T-helper 1 cell (primary cell): ENCODE measurements at places on chromosomes 1 and 21.
A peak's percentile ranks its signal among the peaks of the same experiment; 100 is the strongest.

- no peak for DNase-seq
Measured at GRCh38 chr1:34266127-34266951, 89.6 kb downstream of the C1orf94 start.

- no peak for DNase-seq
Measured at GRCh38 chr1:170931650-170932049, 3.7 kb upstream of the MROH9 start.

- no peak for DNase-seq
Measured at GRCh38 chr1:181383695-181384094, 99.6 kb upstream of the CACNA1E start.

GRCh38 chr1:221794079-221794670, 52.3 kb upstream of the DUSP10 start:
- DNase-seq = peak; percentile 43

DNA sequence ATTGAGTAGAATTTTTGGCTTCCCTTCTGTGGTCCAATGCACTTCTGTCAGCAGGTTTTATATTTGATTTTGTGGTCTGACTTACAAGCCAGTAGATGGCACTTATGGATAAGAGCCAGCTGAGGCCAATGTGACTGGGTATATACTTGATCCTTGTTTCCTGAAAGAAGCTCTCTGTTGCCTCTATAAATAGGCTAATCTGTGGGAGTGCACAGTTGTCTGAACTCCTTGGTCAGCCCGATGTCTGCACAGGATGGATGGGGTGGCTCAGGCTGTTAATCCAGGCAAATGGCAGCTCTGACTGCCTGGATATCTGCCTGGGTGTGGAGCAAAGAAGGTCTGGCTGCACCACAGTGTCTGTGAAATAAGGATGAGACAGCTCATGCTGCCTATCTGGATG, 1183.7 kb upstream of the PRMT6 start:
- DNase-seq = no peak

DNA sequence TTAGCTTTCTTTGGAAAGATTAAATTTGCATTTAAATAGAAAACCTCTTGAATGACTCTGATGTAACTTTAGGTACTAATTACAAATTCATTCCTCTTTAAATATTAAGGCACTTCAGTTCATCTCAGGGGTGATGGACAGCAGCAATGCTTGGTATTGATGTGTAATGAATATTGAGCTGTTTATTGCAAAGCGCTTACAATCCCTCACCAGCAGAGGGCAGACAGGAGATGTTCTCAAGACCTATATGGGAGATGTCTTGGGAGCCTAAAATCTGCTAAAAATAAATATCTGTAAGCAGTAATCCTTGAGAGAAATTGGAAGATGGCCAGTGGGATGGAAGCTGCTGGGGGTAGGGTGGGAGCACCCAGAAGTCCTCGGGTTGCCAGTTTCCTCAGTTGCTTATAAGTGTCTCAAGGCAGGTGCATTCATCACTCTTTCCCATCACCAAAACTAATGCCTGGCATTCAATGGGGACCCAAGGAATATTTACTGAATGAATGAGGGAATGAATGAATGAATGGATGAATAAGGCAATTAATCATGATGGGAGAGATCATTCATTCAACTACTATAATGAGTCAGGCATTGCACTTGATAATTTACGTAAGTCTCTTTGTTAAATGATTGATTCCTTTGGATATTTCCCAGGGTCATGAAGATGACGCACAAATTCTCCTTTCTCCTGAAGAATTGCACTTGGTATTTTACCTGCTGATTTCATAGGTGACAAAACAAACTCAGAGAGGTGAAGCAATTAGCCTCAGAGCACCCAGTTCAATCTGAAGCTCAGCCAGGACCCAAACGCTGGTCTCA, 2.3 kb downstream of the KLHDC8A start:
- DNase-seq = peak; percentile 63

DNA sequence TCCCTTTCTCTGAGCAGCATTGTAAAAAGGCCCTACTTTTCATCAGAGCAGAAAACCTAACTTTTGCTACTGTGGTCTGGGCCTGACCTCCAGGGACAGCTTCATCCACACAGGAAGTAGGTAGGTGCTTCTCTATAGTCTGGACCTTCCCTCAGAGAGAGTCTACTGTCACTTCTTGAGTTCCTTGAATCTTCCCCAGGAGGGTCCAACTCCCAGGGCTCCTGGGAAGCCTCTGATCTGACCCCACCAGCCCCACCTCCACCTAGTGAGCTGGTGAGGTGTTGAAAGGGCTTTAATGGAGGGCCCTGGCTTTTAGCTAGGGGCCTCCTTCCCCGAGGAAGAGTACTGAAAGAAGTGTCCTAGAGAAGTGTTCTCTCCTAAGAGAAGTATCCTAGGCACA, 2.7 kb upstream of the VANGL2 start:
- no peak for DNase-seq

GRCh38 chr1:221765527-221765926, 23.6 kb upstream of the DUSP10 start:
- DNase-seq = no peak

DNA sequence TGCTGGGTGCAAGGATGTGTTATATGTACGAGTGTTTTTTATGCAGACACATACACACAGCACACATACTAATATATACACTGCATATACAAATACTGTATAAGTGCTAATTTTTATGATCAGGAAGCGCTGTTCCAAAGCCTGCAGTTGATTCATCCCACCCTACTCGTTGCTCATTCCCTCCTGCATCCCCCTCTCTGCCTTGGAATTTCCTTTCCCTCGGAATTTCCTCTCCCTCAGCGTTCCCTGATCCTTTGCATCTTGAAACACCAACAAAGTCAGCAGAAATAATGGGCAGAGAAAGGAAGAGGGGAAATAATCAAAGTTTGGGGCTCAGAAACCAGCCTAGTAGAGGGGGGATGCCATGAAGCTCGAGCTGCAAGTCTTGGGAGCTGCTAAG, 98.9 kb downstream of the CSMD2 start:
- DNase-seq = no peak

GRCh38 chr1:21668232-21668950, 766 bp downstream of the RAP1GAP start:
- DNase-seq = no peak

GRCh38 chr1:228882041-228882770, 146.9 kb downstream of the RHOU start:
- no peak for DNase-seq

- DNase-seq = no peak
Measured at GRCh38 chr1:104291156-104291555, 541.5 kb downstream of the AMY1C start.

DNA sequence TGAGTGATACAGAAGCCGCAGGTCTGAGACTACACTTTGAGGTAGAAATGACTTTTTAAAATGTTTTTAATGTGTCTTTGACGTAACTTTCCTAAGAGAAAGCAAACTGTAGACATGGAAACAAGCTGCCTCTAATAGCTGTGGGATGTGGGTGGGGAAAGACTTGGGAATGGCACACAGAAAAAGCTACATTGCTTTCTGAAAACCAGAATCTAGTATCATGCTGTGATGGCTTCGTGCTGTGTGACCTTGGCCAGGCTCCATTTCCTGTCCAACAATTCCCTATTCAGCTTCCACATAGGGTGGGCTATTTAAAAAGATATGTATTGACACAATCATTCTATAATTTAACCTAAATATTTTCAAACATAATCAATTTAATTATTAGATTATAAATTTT, 909.1 kb downstream of the NCAM2 start:
- no peak for DNase-seq

DNA sequence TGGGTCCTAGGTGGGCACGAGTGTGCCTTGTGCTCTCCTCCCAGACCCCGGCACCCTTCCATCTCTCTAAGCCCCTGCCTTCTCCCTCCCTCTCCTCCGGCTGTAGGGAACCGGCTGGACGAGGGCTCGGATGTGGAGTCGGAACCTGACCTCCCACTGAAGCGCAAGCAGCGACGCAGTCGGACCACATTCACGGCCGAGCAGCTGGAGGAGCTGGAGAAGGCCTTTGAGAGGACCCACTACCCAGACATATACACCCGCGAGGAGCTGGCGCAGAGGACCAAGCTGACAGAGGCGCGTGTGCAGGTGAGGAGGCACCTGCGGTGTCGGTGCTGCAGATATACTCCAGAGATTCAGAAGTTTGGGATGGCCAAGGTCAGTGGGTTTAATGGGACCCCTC, 61.0 kb downstream of the PAX7 start:
- no peak for DNase-seq

GRCh38 chr1:174405219-174405618, 42.5 kb upstream of the GPR52 start:
- no peak for DNase-seq

DNA sequence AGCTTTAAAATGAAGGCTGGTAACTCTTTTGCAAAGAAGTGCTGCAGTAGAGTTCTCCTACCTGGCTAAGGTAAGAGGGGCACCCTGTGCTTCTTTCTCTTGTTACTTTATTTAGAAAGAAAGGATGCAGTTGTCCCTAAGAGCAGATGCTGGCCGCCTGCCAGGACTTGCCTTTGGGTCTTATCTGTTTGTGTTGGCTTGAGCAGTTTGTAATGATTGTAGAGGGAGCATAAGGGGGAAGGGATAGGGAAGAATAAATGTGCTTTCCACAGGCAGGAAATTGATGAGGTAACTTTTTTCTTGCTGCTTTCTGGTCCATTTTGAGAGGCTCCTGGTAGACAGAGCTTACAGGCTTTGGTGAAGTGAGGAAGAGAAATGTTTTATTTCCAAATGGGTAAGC, 229.6 kb downstream of the HHAT start:
- no peak for DNase-seq

DNA sequence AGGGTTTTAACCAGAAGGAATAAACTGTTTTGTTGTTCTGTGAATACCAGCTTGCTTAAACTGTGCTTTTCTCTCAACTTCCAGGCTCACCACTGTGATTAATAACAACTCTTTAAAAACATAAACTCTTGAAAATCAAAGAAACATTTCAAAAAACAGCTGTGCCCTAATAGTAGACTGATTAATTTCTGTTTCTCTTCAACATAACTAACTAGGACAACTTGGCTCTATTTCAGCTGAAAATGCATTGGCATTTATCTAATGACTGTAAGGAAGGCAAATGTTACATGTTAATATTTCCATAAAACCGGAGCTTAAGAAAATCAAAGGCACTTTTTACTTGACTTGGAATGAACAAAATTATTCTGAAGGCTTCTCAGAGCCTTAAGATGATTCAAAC, 656.1 kb upstream of the NEGR1 start:
- DNase-seq = no peak

- DNase-seq = no peak
Measured at GRCh38 chr1:230858918-230859729, 9.2 kb downstream of the C1orf198 start.

DNA sequence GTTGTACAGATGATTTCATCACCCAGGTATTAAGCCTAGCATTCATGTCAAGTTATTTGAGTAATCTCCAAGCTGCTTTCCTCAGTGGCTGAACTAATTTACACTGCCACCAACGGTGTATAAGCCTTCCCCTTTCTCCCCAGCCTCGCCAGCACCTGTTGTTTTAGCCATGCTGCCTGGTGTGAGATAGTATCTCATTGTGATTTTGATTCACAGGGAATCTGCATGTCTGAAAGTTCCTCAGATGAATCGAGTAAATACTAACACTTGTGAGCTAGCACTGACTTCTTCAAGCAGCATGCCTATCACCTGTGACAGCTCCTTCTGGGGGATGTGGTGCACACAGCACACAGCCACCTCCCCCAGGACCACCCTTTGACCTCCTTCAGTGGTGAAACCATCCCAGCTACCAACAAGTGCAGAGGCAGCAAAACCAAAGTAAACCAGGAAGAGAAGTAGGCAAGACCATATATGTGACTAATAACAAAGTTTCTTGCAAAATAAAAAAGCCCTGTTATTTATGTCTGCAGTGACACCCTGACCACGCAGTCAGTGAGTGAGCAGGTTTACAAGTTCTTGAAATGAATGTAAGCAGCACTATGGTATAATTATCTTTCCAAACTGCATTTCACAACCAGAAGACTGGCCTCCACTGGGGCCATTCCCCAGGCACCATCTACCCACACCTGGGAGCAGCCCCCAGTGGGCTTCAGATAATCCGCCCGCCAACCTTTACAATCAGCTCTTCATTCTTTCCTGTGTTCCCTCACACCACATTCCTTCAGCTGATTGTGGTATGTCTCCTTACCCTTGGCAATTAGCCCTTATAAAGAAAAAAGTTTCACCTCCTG, 173.8 kb downstream of the ETS2 start:
- no peak for DNase-seq

DNA sequence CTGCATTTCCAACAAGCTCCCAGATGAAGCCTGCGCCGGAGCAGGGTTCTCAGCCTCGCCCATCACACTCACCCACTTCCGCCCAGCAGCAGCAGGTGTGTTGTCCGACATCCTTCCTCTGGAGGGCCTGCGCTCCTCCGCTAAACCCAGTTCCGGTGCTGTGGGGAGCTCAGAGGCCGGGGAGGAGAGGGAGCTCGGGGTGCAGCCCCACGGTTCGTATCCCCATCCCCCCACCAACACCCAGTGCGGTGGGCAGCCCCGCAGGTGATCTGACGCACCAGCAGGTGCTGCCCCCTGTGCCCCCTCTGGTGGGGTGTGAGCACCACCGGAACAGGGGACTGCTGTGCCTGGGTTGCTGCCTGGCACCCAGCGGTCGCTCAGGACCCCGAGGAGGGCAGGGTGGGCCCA, 3.4 kb upstream of the PEX10 start:
- no peak for DNase-seq

- DNase-seq = no peak
Measured at GRCh38 chr1:64527165-64527564, 57.2 kb downstream of the CACHD1 start.

DNA sequence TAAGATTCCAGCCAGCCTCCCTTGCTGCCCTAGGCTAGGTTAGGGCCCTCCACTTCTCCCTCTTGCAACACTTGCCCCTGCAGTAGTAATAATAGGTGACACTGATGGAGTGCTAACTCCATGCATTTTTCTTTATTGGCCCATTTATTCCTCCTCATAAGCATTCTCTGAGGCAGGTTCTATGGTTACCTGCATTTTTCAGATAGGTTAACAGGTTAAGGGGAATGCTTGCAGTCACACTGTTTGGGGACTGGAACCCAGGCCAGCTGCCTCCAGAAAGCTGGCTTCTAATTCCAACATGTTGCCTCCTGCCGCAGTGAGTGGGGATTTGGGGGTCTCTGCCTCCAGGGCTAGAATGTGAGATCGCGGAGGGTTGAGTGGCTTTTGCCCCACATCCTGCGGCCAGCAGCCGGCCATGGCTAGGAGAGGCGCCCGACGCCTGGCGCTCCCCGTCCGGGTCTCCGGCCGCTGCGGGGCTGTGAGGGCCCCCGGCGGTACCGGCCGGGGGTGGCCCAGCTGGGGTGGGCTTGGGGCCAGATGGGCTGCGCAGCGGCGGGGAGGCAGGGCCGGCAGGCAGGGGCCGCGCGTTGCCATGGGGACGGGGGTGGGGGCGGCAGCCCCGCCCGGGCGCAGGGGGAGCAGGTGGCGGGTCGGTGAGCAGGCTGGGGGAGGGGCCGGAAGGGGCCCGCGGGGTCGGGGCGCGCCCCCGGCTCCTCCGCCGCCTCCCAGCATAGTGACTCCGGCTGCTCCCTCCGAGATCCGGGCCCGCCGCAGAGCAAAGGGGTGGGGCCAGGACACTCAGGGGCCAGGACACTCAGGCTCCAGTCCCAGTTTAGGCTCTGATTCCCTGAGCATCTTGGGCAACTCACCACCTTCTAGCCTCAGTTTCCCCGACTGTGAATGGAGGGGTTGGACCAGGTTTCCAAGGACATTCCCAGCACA, 68.4 kb upstream of the SSBP3 start:
- DNase-seq = no peak

- no peak for DNase-seq
Measured at GRCh38 chr21:21029164-21029563, 31.0 kb downstream of the NCAM2 start.
